Midbrain (tissue), 1 donor: ENCODE measurements at places on chromosomes 1 and 21.
A peak's percentile ranks its signal among the peaks of the same experiment; 100 is the strongest.

GRCh38 chr1:234405676-234406075 lies 32.4 kb downstream of the COA6 start:
- DNase-seq, result no peak

GRCh38 chr1:89739013-89739843 lies 81.6 kb upstream of the LRRC8D start:
- DNase-seq, result no peak

DNA sequence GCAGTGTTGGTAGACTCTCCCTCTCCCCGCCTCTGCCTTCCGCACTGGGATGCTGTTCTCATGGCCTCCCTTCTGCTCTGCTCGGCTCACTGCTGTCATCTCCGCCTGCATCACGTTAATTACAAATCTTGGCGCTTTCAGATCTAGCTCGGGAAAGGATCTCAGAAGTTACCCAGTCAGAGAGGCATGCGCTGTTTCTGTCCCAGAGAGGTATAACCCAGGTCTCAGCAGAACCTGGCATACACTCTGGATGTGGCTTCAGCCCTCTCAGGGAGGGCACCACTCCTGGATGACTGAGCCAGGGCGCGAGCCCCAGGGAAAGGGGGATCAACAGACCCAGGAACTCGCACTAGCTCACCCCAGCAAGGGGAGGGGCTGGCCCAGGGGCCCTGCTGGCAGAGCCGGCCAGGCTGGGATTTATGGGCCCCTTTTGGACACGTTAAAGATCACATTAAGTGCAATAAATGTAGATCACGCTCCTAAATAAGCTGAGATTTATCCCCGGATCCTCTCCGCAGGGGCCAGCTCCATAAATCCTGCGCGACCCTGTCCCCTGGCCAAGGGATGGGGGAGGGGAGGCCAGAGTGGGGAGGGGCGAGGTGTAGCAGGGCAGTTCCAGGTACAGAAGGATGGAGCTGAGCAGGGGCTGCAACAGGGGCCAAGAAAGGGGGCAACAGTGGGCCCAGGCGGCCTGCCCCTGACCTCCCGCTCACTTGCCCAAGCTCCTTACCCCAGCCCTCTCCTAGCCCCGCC lies 101.3 kb upstream of the ZBTB40 start:
- DNase-seq, result no peak

DNA sequence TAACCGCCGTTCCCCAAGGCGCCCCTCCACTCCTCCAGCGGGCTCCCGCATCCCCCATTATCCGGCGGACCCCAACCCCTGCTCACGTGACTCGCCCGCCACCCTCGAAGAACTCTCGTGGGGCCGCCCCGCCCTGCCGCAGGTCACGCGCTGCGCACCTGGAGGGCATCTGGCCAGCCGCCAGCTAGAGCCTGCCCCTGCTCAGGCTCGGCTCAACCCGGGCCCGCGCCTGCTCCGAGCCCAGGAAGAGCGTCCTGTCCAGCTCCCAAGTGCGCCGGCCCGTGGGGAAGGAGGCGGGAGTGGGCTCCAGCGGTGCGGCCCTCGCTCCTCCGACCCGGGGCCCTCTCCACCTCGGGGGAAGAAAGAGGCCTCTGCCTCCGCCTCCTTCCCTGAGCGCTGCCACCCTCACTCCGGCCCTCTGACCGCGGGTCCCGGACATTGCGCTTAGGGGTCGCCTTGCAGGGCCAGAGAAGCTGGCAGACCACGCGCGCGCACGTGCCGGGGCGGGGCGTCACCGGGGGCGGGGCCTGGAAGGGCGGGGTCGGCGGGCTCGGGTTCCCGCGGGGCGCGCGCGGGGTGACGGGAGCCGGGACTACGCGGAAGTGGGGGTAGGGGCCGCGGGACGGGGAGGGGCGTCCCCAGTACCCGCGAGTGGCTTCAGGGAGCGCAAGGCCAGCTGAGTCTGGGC lies 28.4 kb downstream of the HMGN2 start:
- DNase-seq, result peak; percentile 81

GRCh38 chr1:27427329-27427728 lies 34.9 kb downstream of the GPR3 start:
- peak; percentile 32 for DNase-seq

GRCh38 chr1:13679651-13680050 lies 20.3 kb upstream of the PRDM2 start:
- DNase-seq, result no peak

DNA sequence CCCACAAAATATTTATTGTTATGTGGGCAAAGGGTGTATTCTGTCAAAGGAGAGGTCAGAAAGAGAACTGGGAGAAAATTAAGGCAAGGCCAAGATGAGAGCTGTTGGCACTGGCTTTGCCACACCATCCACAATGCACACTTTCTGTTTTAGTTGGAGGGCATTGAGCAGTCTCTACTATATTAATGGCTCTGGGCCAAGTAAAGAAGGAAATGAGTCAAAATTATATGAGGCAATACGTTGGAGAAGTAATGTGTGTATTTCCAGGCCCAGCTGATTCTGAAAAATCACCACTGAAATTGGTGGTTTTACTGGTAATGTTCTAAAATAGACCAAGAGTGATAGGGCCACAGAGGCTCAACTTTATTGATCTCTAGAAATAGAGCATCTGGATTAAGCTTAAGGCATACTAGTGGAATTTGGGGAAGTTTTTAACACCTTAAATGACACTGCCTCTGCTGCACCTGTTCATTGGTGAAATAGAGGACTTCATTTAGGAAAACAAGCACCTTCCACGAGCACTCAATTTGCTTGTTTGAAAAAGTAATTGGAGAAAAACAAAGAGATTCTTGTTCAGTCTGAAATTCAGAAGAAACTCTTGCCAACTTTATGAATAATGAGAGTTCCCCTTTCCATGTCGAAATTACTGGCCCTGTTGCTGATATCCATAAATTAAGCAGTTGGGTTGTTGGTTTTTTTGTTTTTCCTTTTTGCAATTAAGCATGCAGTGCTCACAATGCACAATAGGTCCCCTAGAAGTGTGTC lies 424.9 kb downstream of the ADGRL2 start:
- no peak for DNase-seq

DNA sequence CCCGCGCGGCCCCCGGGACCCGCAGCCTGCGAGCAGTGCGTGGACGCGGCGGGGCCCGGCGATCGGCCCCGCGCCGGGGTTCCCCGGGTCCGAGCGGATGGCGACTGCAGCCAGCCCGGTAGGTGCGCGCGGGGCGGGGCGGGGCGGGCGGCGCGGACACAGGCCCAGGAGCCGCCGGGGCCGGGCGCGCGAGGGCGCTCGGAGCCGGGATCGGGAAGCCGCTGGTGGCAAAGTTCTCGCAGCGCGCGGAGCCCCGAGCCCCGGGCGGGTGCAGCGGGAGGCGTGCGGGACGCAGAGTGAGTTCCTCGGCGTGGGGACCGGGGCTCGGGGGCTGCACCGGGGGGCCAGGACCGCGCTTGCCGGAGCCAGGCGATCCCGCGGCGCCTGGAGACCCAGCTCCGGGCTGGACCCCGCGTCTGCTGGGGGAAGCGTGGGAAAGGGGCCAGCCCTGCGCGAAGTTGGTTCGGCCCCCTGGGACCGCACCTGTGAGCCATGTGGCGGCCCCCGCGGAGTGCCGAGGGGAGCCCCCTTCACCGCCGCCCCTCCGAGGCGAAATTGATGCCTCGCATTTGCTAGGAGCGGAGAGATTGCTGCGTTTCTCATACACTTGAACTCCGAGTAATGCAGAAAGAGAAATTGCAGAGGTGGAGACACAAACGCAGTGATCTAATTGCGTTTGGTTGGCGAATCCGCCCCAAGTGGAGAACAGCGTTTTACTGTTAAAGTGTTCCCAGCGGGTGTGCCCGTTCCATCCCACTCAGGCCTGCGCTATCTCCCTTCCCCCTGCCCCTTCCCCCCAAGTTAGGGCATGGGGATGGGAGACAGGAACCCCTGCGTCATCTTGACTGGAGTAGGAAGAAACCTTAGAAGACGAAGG lies 228.9 kb upstream of the TMEM51 start:
- DNase-seq, result peak; percentile 76

DNA sequence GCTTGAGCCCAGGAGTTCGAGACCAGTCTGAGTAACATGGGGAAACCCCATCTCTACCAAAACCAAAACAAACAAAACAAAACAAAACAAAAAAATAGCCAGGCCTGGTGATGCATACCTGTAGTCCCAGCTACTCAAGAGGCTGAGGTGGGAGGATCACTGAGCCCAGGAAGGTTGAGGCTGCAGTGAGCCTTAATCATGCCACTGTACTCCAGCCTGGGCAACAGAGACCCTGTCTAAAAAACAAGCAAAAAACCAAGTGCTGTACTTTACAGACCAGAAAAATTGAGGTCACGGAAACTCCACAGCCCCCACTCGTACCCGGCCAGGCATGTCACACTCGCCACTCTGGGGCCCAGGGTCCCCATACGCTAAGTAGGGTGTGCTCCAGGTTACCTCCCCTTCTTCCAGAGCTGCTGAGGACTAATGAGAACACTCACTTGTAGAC lies 22.9 kb downstream of the ATP2B4 start:
- no peak for DNase-seq

DNA sequence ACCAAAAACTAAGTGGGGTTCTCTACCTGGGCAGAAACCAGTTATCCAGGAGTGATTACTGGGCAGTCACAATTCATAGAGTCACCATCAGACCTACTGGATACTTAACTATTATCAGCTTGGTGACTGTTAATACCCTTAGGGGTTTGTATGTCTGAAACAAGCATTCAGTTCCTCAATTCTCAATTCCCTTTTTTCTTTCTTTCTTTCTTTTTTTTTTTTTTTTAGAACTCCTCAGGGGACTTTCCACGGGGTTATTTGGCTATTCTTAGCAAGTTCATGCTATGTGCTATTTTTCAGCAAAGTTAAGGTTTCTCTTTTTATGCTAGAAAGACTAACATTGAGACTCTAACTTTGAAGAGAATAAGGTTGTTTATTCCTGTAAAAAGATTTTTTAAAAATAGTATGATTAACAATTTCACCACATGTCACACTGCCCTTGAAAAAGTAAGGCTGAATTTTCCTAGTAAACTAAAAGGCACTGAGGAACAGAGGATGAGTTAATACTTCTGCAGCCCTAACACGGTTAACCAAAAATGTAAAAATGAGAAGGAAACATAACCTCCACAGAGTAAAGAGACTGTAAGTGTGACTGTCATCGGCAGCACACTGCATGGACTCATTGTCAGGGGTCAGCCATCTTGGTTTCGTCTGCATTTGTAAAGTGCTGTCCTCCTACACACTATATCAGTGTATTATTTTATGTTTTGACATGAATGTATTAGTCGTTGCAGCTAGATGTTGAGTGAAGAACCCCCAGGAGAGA lies 310.2 kb downstream of the NTNG1 start:
- no peak for DNase-seq

- DNase-seq, result no peak
Observed at GRCh38 chr1:216779686-216780085, 56.5 kb upstream of the ESRRG start.

- no peak for DNase-seq
Observed at GRCh38 chr21:36845070-36845469, 121.4 kb downstream of the HLCS start.

DNA sequence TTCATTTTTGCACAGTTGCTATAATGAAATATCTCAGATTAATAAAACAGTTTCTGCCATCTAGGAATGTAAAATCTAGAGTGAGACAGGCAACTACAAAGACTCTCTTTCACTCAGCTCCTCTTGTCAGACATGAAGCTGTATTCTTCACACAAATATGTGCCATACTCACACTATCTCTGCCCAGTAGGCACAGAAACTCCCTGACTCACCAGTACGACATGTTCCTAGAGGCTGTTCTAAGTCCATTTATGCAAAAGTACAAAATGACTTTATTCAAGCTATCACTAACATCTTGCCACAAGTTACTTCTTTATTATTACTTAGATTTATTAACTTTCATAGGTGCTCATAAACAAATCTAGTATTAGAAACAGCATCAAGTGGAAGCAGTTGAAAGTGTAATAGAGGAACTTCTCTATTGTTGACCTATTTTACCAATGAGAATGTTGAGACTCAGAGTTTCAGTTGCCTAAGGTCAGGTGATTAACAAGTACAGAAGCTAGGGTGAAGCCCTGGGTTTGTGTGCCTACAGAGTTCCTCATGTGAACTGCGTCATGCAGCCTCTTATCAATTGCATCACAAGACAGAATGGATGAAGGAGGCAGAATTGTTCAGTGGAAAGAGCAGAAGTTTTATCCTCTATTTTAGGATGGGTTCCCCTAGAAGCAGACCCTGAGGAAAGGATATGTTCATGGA lies 98.9 kb downstream of the RGS2 start:
- no peak for DNase-seq

GRCh38 chr1:111909030-111909429 lies 80.4 kb downstream of the KCND3 start:
- DNase-seq, result no peak

DNA sequence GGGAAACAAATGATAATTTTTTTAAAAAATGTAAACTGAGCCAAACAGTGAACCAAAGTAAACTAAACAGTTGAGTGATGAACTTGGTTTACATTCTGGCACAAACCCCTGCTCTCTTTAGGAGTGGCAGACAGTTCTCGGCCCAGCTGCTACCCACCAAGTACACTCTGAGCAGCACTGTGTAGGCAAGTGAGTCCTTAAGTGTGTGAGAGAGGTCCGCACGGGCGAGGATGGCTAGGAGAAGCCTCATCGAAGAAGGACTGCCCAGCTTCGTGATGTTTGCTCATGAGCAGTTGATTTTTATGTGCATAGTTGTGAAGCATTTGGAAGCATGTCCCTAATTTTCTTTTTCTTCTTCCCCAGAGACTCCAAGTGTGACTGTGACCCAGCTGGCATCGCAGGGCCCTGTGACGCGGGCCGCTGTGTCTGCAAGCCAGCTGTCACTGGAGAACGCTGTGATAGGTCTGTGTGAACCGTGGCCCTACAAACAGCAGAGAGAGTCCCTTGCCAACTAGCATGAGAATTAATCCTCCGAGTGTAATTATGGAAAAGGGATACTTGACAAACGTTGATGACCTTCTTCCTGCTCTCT lies 32.1 kb downstream of the LAMC2 start:
- DNase-seq, result no peak

DNA sequence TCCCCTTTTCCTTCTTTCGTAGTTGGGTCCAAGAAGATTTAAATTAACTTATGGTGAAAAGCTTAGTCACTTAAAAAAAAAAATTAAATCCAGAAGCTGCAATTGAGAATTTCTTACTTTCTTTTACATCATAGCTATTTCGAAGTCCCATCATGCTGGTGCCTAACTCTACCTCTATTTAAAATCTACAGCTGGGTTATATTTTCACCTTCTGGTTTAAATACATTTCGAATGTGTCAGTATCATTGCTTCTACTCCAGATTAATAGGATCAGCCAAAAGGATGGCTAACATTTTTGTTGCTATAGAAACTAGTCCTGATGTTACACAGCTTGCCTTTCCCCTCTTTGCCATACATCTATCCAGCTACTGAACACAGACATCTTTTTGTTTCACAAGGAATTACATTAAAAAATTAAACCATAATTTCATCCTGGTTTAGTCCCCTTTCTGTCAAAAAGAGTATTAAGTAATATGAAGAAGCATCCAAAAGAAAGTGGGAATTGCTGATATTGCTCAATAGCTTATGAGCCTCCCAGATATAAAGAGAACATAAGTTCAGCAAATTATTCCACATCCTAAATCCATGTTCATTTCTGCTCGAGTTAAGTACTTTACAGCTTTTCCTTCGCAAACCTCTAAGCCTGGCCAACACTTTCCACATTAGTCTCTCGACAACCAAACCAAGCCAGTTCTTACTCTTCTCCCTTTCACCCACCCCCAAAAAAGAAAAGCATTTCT lies 396.7 kb upstream of the DAB1 start:
- no peak for DNase-seq

GRCh38 chr1:67748630-67749029 lies 63.6 kb downstream of the GADD45A start:
- DNase-seq, result no peak

GRCh38 chr1:66704177-66704875 lies 47.9 kb upstream of the DYNLT5 start:
- DNase-seq, result no peak
